ENCODE measurements at places on chromosomes 2 and 18.

GRCh38 chr2:226703514-226703913 lies 96.1 kb downstream of the IRS1 start:
- no peak for DNase-seq

- DNase-seq, result no peak
Measured at GRCh38 chr2:189372688-189373257, 68.5 kb upstream of the WDR75 start.

DNA sequence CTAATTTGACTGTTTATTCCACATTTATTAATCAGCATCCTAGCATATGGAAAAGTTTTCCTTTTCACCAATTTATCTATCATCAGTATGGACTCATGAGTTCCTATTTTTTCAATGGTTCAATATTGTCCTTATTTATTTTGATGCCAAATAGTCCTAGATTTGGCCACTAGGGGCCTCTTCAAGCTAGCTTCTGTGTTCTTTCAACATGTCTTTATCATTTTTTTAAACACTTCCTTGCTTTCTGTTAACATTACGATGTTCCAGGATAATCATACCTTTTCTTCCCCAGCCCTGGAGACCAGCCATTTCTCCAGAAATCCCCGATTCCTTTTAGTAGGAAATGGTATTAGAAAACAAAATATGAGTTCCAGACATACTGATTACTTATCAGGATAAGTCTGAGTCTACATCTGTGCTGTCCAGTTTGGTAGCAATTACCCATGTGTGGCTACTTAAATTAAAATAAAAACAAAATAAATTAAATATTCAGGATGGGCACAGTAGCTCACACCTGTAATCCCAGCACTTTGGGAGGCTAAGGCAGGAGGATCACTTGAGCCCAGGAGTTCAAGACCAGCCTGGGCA lies 70.6 kb downstream of the RPE start:
- peak; percentile 6 for DNase-seq

- DNase-seq, result no peak
Measured at GRCh38 chr2:199443589-199444130, 14.1 kb downstream of the SATB2 start.

- DNase-seq, result no peak
Measured at GRCh38 chr2:65671670-65672242, 239.4 kb upstream of the SPRED2 start.

DNA sequence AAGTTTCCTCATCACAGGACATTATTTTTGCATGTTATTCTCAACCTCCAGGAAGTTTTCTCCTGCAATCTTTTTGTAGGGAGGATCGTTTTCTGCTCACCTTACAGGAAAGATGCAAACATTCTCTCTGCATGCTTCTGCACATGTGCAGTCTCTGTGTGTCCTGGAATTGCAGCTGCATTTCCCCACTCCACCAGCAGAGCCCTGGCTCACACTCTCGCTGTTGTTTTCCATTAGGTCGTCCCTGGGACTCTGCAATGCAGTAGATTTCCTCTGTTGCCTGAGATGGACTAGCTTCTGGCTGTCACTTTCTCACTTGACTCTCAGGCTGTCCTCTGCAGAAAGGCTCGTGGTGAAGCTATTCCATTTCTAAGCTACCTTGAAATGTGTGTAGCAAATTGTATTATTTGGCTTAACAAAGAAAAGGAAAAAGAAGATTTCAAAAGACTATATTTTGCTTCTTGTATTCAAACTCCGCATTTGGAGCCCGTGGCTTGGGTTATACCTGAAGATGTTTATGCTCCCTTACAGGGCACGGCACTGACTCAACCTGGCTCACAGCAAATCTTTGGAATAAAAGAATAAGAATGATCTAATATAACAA lies 346.7 kb downstream of the RAD51AP2 start:
- DNase-seq, result peak; percentile 36

- no peak for DNase-seq
Measured at GRCh38 chr2:218516614-218517013, 51.5 kb downstream of the USP37 start.
